ENCODE measurements at places on chromosomes 4 and X.

- no peak overlapping the region for H3K4me3 ChIP-seq
- H3K4me1 ChIP-seq: peaks cover 44% of the 10 kb centered on the region
- no peaks in the 10 kb centered on the region for H3K27me3 ChIP-seq
- DNase-seq: no peak
- no peaks in the 10 kb centered on the region for H3K36me3 ChIP-seq
Observed at GRCh38 chr4:153479101-153479500, 12.9 kb downstream of the TMEM131L start.

DNA sequence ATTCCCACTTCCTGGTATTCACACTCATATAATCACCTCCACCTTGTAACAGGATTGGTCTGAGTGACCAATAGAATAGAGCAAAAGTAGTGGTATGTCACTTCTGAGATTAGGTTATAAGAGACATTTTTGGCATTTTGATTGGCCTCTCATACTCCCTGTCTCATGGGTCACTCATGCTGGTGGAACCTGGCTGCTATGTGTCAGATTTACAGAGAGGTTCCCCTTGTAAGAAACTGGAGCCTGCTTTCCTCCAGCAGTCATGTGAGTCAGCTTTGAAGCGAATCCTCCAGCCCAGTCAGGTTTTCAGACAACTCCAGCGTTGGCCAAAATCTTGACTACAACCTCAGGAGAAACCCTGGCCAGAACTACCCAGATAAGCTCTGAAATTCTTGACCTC is 2.6 kb upstream of the OTUD4 start:
- no peaks in the 10 kb centered on the region for H3K4me1 ChIP-seq
- H3K4me3 ChIP-seq: no peak overlapping the region
- H3K27me3 ChIP-seq: no peaks in the 10 kb centered on the region
- DNase-seq: no peak
- H3K27ac ChIP-seq: no peak overlapping the region
- H3K36me3 ChIP-seq: no peaks in the 10 kb centered on the region

DNA sequence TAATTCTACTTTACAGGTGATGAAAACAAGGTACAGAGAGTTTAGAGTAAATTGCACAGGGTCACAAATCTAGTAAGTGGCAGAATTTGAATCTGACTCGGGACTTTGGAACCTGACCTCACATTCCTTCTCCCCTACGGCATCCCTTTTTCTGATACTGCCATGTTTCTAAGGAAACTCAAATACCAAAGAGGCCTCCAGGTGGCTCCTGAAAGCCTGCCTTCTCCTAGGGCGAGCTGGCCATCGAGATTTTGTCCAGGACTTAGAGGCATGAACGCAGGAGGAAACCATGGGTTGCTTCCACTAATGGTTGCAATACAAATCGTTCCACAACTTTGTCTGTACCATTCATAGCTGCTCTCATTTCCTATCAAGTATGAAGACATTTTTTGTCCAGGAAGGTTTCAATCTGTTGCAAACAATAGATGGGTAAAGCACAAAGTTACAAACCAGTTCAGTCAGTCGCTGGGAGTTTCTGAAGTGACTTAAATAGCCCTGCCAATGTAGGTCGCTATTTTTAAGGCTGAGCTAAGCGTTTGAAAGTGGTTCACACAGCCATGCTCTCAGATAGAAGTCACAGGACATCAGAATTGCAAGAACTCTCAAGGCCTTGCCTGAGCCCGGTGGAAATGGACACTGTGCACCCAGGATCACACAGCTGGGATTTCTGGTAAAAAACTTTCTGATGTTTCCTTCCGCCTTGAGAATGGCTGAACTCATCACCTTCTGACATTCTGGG is 296.6 kb upstream of the PRPS2 start:
- no peak overlapping the region for H3K27ac ChIP-seq
- no peaks in the 10 kb centered on the region for H3K36me3 ChIP-seq
- DNase-seq: no peak
- H3K27me3 ChIP-seq: no peaks in the 10 kb centered on the region
- H3K4me1 ChIP-seq: no peaks in the 10 kb centered on the region

GRCh38 chrX:74788545-74789086 is 136.6 kb downstream of the NEXMIF start:
- no peaks in the 10 kb centered on the region for H3K36me3 ChIP-seq
- no peaks in the 10 kb centered on the region for H3K27me3 ChIP-seq
- no peaks in the 10 kb centered on the region for H3K4me1 ChIP-seq
- no peak for DNase-seq
- no peak overlapping the region for H3K4me3 ChIP-seq

DNA sequence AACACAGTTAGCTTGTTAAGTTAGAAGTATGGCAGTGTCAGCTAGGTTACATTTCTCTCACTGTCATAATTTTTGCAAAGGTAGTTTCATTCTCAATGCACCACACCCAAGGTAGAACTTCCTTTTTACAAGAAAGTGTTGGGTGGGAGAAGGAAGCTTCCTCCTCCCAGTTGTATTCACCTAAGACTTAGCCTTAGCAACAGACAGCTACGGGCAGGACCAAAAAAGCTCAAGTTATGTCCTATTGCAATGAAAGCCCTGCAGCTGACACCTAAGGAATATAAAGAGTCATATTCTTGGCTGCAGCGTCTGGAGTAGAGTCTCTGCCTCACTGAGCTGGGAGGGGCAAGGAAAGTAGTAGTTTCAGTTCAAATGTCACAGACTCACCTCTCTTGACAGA is 25.1 kb upstream of the PRDM8 start:
- no peak overlapping the region for H3K27ac ChIP-seq
- H3K4me3 ChIP-seq: no peak overlapping the region
- no peak for DNase-seq
- no peaks in the 10 kb centered on the region for H3K4me1 ChIP-seq

DNA sequence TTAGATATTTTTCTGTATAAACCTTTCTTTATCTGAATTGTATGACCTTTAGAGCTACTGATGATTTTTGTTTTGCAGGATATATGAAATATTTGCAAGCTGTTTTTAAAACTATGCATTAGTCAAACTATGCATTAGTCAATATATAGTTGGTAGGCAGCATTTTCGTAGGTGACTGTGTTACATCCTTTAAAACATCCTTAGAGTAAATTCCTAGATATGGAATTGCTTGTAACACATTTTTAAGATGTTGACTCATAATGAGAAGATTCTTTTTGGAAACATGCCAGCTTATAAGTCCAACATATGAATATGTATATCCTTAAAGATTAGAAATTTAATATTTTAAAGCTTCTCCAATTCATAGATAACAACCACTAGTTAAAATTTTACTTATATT is 1768.5 kb downstream of the PCDH7 start:
- no peak for DNase-seq
- no peaks in the 10 kb centered on the region for H3K36me3 ChIP-seq
- no peaks in the 10 kb centered on the region for H3K4me1 ChIP-seq
- H3K27me3 ChIP-seq: no peaks in the 10 kb centered on the region
- no peak overlapping the region for H3K27ac ChIP-seq

DNA sequence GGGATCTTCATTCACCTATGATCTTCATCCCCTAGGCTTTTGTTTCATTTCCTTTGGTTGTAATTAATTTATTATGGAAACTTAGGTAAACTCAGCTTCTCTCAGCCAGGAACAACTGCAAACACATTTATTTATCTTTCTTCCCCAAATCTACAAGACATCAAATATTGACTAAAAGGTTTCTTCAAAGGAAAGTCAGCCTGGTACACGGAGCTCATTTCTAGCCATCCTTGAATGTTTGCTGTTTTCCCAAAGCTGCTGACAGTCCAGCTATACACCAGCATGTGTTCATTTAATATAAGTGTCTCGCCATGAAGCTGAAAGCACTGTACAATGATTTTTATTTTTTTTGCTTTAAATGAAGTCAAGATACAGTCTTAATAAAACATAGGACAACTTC is 16.8 kb downstream of the RBM47 start:
- DNase-seq: no peak
- no peak overlapping the region for H3K4me3 ChIP-seq
- no peaks in the 10 kb centered on the region for H3K36me3 ChIP-seq
- H3K27ac ChIP-seq: no peak overlapping the region
- H3K27me3 ChIP-seq: no peaks in the 10 kb centered on the region

DNA sequence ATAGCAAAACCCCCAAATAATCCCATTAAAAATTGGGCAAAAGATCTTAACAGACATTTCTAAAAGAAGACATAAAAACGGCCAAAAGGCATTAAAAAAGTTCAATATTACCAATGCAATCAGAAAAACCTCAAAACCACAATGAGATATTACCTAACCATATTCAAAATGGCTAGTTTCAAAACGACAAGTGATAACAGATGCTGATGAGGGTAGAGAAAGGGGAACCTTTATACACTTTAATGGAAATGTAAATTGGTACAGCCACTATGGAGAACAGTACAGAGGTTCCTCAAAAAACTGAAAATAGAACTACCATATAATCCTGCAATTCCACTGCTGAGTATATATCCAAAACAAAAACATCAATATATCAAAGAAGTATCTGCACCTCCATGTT is 6.2 kb downstream of the AADAT start:
- no peak for DNase-seq
- no peaks in the 10 kb centered on the region for H3K27me3 ChIP-seq
- H3K4me3 ChIP-seq: no peak overlapping the region

GRCh38 chr4:95215991-95216605 is 332.7 kb downstream of the UNC5C start:
- no peaks in the 10 kb centered on the region for H3K36me3 ChIP-seq
- H3K4me1 ChIP-seq: no peaks in the 10 kb centered on the region
- H3K4me3 ChIP-seq: no peak overlapping the region
- no peak for DNase-seq
- H3K27ac ChIP-seq: no peak overlapping the region
- no peaks in the 10 kb centered on the region for H3K27me3 ChIP-seq

DNA sequence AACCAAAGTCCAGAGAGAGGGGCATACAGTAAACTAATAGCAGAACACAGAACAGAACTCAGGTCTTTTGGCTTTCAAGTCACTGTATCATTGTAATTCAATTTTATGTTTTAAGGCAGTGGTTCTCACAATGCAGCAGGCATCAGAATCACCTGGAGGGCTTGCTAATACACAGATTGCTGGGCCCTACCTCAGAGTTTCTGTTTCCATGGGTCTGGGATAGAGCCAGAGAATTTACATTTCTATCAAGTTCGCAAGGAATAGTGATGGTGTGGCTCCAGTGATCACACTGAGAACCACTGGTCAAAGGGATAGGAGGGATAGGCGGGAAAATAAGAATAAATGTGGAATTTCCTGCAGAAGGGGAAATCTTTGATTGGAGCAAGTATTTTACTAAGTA is 36.7 kb downstream of the LANCL3 start:
- H3K4me3 ChIP-seq: no peak overlapping the region
- DNase-seq: no peak
- no peaks in the 10 kb centered on the region for H3K27me3 ChIP-seq
- H3K27ac ChIP-seq: no peak overlapping the region

DNA sequence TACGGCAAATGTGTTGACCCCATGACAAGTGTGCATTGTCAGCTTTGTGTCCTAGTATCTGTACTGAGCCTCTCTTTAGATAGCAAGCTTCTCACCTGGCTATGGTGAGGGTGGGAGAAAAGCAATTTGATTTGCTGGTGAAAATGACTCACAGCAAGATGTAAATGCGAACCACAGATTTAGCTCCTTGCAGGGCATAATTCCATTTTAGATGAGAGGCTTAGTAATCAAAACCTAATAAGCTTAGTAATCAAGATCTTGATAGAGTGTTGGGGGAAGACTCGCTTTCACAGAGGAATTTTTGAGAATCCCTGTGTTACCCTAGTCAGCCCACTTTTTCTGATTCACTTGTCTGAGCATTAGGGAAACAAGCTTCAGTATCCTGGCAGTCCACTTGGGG is 7.7 kb upstream of the OCIAD2 start:
- no peak overlapping the region for H3K4me3 ChIP-seq
- H3K4me1 ChIP-seq: peaks cover 6% of the 10 kb centered on the region
- H3K36me3 ChIP-seq: no peaks in the 10 kb centered on the region
- no peaks in the 10 kb centered on the region for H3K27me3 ChIP-seq
- no peak overlapping the region for H3K27ac ChIP-seq
- no peak for DNase-seq

- DNase-seq: no peak
- no peak overlapping the region for H3K27ac ChIP-seq
- H3K4me1 ChIP-seq: no peaks in the 10 kb centered on the region
- H3K27me3 ChIP-seq: no peaks in the 10 kb centered on the region
Observed at GRCh38 chrX:21847342-21847741, 7.9 kb downstream of the MBTPS2 start.

DNA sequence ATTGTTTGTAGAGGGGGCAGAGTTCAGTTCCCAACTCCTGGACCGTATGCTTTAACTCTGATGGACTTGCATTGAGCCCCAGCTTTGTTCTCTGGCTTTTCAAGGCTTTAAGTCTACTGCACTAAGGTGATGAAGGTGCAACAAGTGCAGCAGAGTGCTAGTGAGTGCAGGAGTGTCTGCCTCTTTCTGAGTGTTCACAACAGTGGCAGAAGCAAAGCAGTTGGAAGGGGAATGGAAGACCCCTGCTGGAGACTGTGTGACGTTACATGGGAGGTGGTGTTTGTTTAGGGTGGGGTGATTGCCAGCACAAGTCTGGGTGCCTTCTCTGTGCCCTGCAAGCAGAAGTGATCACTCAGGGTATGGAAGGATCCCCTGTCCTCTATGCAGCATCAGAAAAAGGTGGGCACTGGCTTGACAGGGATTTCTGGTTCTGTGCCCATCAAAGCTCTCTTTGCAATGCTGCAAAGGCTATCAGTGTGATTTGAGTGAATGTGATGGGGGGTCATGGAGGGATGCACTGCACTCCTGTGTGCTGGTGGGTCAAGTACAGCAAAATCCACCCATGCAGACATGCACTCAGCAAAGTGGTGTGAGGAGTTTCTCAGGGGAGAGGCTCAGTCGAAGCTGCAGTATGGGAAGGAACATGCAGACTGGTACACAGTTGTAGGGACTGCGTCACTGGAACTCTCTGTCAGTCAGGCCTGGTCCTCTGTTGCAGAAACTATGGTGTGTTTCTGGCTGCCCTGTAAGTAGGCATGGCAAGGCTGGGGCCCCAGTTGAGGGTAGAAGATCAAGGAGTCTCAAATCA is 70.9 kb upstream of the UGT2B7 start:
- H3K27me3 ChIP-seq: no peaks in the 10 kb centered on the region
- no peaks in the 10 kb centered on the region for H3K4me1 ChIP-seq
- H3K4me3 ChIP-seq: no peak overlapping the region
- H3K36me3 ChIP-seq: no peaks in the 10 kb centered on the region
- no peak overlapping the region for H3K27ac ChIP-seq
- DNase-seq: no peak

DNA sequence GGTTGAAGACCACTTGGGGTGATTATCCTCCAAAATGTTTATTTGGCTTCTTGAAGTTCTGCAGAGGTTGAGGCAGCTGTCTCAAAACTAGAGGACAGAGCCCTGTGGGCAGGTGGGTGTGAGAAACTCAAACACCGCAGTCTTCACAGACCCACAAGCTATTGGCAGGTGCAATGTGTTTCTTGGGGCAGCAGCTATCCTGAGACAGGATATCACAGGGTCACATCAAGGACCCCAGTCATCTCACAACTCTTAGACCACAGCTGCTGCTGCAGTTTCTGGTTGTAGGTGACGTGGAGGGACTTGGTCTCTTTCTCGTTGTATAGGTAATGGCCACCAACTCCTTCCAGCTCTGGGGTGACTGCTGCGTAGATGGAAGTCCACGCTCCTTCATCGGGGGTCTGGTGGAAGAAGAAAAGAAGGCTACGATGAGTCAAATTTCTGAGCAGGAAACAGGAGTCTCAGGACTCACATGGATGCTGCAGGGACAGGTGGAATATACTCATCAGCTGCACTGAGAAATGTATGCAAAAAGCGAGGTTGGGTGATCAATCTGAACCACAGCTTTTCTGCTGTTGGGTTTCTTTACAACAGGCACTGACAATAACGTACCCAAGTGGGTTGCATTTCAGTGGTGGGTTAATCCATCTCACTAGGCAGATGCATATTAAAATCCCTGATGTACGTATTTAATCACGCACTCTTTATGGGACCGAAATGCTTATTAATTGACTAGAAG is 279.8 kb downstream of the DHRSX start:
- DNase-seq: no peak
- H3K4me3 ChIP-seq: no peak overlapping the region
- H3K27ac ChIP-seq: no peak overlapping the region
- H3K4me1 ChIP-seq: no peaks in the 10 kb centered on the region
- no peaks in the 10 kb centered on the region for H3K27me3 ChIP-seq

Data from esophagus squamous epithelium (tissue), 5 donors.